ENCODE measurements at places on chromosomes 6 and 20.

DNA sequence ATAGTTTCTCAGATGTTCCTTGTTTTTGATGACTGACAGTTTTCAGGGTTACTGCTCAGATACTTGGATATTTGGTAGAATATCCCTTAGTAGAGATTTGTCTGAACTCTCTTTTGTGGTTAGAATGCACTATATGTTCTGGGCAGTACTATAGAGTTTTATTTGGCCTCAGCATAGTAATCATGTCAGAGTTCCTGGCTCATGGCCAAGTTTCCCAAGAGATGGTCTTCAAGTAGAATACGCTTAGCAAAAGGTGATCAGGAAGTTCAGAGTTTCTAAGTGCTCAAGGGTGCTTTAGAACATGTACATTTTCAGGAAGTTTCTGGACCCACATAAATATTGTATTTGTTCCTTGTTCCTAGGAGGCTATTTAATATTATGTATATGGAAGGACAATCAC, 1209.7 kb upstream of the GJE1 start:
- no peak for DNase-seq

- no peak for DNase-seq
These were observed 85.1 kb downstream of the SMOC2 start for GRCh38 chr6:168525926-168526630.

DNA sequence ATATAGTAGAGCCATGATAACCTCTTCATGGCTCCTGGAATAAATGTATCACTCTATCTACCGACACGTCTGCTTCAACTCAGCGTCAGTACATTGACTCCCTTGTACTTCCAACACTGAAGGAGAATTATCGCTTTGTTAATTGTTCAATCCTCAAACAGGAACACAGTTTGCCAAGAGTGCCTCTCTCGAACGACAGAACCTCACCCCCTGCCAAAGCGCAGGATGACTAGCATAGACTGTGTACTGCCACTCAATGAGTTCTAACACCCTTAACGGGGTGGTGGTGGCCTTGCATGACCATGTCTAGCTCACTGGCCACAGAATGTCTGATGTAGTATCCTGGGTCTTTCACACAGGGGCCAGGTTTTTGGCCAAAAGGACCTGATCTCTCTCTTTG, 81.4 kb upstream of the HEY2 start:
- DNase-seq = no peak

DNA sequence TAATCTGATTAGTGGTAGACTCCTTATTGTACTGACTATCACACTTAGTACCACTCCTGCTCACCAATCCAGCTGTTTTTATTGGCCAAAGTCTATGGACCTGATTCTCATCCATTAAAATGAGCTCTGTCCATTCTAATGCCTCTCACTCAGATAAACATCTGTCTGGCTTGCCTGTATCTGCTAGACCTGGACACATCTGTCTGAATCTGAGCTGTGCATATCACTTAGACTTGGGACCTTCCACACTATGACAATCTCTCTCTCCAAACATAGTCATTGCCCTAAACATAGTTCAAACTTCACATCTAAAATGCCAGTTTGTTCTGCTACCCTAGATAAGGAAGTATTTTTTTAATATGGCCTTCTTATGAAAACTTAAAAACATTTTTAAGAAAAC, 92.6 kb downstream of the CENPW start:
- DNase-seq = no peak

DNA sequence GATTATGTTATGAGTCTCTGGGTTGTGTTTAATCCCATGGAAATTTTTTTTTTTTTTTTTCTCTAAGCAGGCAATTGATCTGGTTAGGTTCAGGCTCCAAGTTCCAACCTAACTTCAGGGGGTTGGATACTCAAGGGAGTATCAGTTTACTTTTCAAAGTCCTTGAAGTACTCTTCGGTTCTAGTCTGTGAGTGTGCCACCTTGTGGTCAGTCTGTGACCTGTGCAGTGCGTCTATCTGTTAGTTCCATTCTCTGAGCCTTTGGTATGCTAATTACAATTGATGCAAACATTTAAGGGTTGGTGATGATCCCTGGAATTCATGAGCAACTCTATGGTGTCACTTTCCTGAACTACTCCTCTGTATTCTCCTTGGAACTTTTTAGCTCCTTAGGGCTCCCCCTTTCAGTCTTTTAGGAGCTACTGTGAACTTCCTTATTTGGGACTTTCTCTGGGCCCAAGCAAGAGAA, 342.0 kb downstream of the SOX4 start:
- DNase-seq = no peak

DNA sequence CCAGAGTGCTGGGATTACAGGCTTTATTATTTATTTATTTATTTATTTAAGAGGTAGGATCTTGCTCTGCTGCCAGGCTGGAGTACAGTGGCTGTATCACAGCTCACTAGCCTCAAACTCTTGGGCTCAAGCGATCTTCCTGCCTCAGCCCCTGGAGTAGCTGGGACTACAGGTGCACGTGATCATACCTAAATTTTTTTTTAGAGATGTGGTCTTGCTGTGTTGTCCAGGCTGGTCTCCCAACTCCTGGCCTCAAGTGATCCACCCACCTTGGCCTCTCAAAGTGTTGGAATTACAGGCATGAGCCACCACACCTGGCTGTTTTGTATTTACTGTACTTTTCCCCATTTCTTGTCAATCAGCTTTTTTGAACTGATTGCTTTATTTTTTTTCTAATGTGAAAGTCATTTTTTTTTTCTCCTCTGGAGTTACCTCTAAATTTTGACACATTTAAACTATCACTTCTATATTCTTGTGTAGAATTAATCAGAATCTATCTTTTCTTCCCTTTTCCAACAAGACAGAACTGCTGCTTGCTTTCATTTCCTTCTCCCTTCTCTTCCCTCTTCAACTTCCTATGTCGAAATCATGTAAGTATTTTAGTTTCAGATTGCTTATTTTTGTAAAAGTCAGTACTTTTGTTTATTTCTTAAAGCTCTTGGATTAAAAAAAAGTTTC, 12.0 kb downstream of the PANK2 start:
- DNase-seq = no peak

DNA sequence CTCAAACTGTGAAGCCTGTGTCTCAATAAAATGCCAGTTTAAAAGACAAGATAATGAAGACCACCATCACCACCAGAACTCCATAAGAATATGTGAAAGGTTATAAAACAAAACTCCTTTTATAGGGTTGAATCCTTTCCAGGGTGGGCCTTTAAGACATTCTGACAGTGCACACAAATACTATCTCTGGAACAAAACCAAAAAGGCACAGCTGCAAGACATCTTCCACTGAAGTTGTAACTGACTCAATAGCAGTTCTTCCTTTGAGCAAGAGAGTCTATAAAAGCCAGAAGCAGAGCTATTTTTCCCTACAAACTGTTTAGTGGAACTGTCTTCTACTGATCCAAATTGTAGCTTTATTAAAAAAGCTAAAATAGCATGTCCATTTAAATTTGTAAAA, 81.6 kb downstream of the EPB41L2 start:
- DNase-seq = no peak

GRCh38 chr6:146582857-146583256, 15.9 kb upstream of the ADGB start:
- DNase-seq = no peak

- no peak for DNase-seq
These were observed 25.9 kb downstream of the RIN2 start for GRCh38 chr20:19783966-19784401.

- no peak for DNase-seq
These were observed 8.8 kb upstream of the PARD6B start for GRCh38 chr20:50722424-50723155.

- no peak for DNase-seq
These were observed 13.7 kb upstream of the UBE2V1 start for GRCh38 chr20:50126662-50127061.

DNA sequence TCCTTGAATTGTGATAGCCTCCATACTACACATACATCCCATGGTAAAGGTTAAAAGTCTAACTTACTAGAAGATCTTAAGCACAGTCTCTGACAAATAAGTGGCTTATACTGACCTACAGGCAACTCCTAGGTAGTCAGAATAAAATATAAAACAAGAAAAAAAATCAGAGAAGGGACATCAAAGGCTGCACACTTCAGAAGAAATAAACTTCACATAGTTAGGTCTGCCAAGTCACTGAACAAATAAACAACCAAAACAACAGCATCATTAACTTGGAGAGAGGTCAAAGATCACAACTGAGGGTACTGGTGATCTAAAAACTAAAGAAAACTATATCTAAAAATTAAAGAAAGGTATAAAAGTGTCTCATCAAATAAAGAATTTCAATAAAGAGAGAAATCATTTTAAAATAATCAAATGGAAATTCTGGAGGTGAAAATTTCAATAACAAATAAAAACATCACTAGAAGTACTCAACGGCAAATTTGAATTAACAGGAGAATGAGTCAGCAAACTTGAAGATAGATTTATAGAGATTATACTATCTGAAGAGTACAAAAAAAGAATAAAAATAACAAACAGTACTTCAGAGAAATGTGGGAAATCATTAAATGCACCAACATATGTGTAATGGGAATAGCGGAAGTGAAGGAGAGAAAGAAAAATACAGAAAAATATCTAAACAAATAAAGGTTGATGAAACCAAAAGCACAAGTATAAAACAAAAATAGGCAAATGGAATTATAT, 88.0 kb upstream of the UST start:
- DNase-seq = no peak

DNA sequence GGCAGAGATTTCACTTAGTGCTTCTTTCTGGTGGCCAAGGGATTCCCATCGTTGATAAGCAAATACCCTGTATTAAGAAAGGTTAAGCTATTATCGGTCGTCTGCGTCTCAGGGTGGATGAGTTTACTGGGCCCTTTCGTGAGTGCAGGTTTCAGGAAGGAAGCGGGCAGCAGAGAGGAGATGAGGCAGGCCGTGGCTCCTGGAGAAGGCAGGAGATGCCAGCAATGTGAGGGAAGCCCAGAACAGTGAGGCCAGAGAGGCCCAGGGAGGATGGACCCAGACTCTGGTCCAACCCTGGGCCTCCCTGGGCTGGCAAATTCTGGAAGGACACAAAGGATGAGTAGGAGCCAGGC, 11.2 kb downstream of the TFEB start:
- DNase-seq = no peak

DNA sequence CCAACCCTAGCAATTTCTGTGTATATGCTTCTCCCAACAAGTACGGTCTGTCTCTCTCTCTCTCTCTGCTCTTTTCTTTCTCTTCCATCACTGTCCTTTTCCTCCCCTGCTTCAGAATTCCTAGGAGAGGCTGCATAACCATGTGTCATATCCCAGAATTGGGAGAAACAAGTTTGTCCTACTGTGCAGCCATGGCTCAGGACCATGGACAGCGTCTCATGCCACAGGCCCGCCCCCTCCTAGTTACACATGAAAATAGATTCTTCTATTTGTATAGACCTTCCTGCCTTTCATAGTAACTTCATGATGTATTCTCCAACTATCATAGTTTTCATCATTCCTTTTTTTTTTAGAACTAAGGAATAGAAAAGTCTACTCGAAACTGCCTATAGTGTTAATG, 98.0 kb downstream of the FNDC1 start:
- no peak for DNase-seq

GRCh38 chr6:24908650-24909035, 27.1 kb downstream of the RIPOR2 start:
- no peak for DNase-seq

DNA sequence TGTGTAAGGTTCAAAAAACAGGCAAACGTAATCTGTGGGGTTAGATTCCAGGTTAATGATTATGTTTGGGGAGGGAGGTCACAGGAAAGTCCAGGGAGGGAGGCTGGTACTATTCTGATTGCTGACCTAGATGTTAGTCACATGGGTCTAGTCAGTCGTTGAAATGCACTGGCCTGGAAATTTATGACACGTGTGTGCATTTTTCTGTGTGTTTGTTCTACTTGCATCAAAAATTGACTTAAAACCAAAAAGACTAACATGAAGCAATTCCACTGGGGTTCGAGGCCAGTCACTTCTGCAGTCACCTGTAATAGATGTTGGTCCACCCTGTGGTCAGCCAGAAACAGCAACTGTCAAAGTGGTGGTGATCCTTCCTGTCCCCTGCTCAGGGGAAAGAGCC, 104.2 kb upstream of the MLN start:
- no peak for DNase-seq

DNA sequence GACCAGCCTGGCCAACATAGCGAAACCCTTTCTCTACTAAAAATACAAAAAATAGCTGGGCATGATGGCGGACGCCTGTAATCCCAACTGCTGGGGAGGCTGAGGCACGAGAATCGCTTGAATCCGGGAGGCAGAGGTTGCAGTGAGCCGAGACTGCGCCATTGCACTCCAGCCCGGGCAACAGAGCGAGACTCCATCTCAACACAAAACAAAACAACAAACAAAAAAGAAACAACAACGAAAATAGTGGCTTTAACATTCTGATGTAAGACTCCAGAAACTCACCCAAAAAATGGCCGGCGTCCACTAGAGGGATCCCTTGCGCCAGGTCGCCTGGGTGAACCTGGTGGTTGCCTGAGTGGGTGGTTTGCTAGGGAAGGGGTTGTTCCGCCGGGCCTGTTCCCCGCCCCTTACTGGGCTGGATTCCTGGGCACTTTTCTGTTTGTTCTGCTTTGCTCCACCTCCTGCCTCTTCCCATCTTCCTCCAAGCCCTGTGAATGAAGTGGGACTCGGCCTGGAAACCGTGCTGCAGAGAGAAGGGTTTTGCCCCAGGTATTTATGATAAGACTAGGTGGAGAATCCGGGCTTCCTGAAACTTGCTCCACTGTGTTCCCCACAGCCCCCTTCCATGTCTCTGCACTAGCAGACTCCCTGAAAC, 1.5 kb downstream of the PABPC1L start:
- DNase-seq = no peak

- no peak for DNase-seq
These were observed 36.9 kb upstream of the CCDC167 start for GRCh38 chr6:37536491-37537190.

DNA sequence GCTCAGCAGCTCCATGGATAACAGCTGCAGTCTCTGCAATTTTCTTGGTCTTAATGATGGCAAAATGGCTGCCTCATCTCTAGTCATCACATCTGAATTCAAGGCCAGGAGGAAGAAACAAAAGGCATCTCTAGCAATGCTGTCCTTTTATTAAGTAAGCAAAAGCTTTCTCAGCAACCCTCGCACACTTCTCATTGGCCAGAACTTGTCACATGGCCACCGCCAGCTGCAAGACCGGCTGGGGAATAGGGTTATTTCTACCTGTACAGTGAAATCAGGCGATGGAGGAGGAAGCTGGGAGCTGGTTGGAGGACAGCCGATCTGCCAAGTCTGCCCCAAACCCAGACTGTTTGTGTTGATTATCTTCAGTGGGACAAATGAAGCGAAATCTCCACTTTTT, 33.4 kb downstream of the ANKRD60 start:
- DNase-seq = no peak

DNA sequence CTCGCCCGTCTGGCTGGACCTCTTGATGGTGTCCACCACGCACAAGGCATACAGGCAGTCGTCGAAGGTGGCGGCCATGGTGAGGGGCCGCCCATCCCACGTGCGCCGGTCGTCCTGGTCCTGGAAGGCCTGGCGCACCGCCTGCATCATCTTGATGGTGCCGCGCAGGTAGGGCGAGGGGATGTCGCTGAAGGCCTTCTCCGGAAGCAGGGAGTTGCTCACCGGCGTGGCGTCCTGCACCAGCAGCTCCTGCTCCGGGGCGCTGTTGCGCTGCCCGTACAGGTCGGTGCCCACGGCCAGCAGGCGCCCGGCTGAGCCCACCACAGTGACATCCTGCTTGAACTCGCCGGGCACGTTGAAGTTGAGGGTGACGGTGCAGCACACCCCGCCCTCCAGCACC, 36.5 kb upstream of the TBC1D7 start:
- no peak for DNase-seq
